ENCODE measurements at places on chromosomes 2 and 18.

DNA sequence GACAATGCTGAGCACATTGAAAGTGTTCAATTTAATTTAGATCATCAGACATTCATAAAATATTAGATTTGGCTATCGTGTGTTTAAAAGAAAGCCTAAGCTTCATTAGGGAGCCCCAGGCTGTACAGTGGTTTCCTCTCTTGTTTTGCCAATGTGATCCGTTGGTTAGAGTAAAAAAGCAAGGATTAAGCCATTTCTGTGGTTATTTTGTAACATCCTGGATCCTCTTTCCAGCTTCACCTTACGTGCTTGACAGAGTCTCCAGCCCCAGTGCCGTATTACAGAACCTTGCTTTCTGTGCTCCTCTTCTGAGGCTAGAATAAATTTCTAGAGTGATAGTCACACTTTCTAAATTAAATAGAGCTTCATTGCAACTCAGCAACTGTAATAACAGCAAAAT, 289.3 kb upstream of the LINC00305 start:
- no peak for DNase-seq

DNA sequence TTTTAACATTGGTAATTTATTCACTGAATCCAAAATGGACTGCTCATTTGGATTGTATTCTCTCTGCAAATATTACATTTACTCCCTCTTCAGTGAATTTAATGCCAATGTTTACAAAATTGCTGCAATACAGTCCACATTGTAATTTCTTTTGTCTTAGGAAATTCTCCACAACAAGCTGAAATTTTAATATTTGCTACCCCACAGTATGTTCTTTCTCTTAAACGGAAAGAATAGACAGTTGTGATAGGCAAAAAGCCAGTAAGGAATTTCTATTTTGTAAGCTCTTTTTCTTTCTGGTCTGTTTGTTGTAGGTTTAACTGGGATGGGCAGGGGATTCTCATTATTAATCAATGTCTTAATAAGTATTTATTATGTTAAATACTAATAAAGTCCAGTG, 92.0 kb downstream of the CSRNP3 start:
- no peak for DNase-seq

DNA sequence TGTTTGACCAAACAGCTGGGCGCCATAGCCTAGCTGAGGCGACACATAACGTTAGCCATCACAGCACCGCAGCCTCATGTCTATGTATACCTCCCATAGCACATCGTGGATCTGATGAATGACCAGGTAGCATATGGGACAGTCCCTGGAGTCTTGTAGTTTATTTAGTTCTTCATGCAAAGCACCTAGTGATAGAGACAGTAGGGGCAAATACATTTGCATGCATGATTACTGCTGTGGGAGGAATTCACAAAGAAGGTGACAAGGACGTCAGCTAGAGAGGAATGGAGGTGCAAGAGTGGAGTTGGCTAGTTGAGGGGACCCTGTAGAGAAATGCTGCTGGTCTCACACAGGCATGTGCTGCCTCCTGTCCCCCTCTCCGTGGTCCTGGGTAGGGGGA, 478.9 kb upstream of the HS6ST1 start:
- DNase-seq, result no peak

GRCh38 chr2:223649554-223650533, 47.7 kb upstream of the SCG2 start:
- no peak for DNase-seq

- DNase-seq, result no peak
Measured at GRCh38 chr2:110678457-110679336, 834 bp upstream of the BUB1 start.

DNA sequence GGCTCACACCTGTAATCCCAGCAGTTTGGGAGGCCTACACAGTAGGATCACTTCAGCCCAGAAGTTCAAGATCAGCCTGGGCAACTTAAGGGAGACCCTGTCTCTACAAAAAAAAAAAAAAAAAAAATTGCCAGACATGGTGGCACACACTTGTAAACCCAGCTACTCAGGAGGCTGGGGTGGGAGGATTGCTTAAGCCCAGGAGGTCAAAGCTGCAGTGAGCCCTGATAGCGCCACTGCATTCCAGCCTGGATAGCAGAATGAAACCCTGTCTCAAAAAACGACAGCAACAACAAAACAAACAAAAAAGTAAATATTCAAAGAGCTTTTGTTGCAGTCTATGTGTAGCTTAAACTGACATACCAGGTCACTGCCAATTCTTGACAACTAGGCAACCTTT, 63.1 kb upstream of the TANK start:
- DNase-seq, result no peak

Measured in kidney tubule cell (primary cell).